ENCODE measurements at places on chromosomes 3 and 15.

DNA sequence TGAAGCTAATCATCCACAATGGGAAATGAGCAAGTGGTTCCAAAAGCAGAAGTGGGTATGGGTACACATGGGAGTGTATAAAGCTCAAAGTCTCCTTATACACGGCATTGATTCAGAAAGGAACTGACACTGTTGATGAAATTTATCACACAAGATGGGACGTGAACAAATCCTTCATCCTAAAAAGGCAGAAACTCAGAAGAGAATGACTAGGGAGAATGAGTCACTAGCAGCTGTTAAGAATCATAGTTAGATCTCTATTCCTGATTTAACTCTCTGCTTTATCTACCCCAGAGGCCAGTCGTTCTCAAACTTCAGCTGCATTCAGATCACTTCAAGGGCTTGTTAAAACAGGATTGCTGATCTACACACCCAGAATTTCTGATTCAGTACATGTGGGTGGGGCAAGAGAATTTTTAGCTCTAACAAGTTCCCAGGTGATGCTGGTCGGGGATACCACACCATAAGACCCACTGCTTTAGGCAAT is 97.7 kb upstream of the PHLDB2 start:
- DNase-seq = peak; percentile 59

DNA sequence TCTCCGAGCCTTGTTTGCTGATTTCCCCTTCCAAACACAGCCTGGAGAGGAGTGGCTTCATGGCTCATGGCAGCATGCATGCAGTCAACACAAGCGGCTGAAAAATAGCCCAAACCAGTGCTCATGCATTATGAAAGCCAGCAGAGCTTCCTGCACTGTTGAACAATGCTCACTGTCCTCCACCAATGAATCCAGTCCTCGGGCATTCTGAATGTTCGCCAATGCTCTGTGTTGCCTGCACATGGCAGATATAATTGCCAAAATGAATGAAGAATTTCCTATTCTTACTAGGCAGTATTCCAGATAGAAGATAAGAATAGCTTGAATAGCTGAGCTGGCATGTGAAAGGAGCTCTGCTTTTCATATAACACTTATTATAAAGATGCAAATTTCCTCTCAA is 252.7 kb downstream of the ROBO1 start:
- DNase-seq = no peak

DNA sequence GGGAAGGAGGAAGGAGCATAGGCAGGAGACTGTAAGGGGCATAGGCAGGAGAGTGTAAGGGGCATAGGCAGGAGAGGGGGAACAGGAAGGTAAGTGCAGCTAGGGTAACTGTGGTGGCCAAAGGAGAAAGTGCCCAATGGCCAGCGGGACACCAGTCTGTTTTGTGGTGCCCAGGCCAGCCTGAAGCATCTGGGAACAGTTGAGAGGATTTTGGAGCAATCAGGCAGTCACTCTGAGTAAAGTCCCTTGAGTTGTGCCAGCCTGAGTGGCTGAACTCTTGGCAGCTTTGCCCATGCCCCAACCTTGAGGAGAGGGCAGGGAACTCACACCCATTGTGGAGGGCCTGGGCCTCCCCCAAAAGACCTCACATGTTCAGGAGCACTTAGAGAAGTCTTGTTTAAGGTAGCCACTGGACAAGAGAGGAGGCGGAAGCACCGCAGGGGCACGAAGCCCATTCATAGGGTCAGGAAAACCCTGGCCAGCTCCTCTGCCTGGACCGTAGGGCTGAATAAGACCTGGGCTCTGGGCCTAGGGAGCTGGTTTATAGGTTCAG is 3.5 kb upstream of the TGM5 start:
- DNase-seq = no peak

DNA sequence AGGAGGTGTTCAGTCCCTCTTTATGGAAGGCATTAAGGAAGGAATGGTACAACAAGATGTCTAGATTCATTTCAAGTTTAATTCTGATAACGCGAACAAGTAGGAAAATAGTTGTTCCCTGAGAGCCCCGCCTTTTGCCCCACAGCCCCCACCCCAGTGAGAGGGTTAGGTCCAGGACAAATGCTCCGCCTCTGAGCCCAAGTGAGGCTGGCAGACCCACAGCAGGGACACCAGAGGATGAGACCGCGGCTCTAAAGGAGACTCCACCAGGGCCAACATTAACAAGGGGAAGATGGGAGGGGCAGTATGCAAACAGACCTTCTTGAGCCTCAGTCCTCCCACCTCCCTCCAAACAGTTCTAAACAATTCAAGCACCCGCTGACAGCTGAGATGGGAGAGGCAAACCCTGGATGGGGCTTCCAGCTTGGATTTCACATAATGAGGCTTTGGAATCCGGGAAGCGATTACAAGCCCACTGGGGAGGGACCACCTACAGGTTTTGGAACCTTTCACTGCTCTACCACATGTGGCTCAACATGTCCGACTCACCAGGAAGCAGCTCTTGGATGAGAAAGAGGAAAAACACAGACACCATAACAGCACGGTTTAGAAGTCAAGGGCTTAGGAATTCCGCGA is 42.9 kb upstream of the IREB2 start:
- DNase-seq = no peak

DNA sequence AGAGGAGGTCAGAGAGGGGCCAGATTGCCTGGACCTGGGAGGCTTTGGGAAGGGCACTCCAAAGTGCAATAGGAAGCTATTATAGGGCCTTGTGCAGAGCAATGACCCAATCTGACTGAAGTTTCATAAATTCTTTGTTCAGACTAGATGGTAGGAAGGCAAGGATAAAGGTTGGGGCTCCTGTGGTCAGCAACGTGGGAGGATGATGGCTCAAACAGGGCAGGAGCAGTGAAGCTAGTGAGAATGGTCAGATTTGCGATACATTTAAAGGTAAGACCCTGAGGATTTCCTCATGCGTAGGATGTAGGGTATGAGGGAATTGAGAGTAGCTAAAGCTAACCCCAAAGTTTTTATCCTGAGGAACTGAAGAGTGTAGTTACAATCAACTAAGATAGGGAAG is 139.0 kb downstream of the USP13 start:
- no peak for DNase-seq

GRCh38 chr3:25655659-25656058 is 9.0 kb downstream of the TOP2B start:
- DNase-seq = no peak

DNA sequence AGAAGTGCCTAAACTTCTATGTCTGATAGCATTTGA is at the start of gene TP63:
Gene TP63, plus strand, starts transcription at position 17 of the 36 bp plus-strand sequence. CDS start 127 bp downstream, outside the sequence.
- DNase-seq = no peak

DNA sequence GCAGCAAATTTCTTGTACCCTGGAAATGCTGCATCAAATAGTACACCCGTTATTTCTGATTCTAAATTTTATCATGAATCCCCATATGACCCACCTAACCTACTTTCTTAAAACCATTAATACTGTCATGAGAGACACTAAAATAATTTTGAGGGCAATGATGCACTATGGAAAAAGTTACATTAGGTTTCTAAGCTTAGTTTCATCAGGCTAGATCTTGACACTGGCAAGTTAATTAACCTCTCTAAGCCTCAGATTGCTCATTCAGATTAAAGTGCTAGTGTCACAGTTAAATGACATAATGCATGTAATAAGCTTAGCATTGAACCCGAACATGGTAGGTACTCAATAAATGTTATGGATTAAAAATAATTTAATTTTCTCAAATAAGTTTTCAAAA is 8.2 kb downstream of the GOLIM4 start:
- no peak for DNase-seq

DNA sequence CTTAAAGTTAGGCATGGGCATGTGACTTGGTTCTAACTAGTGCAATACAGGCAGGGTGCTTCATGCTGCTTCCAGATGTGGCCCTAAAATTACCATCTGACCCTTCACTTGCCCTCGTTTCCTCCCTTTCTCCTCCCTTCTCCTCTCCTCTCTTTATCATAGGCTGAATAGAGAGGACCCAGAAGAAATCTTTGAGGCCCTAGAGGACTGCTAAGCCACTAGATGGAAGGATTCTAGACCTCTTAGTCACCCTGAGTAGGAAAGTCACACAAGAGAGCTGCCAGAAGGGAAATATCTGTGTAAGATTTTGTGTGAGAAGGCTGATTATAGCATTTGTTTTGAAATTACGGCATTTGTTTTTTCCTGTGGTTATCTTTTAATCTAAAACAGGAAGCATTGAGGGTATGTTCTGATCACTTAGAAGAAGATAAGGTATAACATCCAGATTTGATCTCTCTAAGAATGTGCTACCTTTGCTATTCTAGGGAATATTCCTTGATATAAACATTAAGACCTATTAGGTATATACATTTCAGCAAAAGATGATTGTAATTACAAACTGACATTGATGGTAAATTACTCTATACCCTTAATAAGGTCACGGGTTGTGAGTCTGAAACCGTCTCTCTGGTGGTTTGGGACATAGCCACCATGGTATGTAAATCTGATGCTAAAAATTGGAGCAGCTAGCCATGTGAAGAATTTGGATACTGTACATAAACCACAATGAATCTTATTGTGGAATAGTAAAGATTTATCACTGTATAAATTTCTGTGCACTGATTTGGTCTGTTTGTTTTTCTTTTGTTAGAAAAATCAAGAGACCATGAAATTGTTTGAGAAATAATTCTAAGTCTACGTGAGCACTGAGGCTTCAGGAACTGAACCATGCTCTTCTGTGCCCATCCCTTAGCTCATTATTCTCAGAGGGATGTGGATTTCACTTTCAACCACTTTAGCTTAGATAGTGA is 84.1 kb downstream of the TP63 start:
- DNase-seq = peak; percentile 37

- DNase-seq = no peak
These were observed 6.9 kb upstream of the PSMA4 start for GRCh38 chr15:78533331-78533730.

DNA sequence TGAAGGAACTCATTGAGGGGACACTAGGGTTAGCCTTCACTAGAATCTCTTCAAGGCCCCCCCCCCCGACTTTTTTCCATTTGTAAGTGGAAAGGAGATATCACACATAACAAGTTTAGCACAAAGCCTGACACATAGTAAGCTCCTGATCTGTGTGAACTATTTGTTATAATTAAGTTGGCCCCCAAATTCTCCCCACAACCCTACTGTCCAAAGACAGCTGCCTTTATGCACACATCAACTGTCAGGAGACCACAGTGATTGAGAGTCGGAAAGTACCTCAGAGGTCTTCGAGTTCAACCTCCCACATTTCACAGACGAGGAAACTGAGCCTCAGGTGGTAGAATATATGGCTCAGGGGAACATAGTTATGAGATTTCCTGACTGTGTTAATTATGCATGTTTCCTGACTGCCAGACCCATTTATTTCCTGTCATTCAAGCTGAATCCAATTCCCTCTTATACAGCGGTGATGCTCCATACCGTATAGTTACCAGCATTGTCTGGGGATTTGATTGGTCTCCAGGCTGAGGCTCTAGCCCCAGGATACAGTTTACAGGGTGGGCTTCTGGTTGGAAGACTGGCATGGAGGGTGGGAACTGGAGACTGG is 227.4 kb upstream of the CMC1 start:
- no peak for DNase-seq

DNA sequence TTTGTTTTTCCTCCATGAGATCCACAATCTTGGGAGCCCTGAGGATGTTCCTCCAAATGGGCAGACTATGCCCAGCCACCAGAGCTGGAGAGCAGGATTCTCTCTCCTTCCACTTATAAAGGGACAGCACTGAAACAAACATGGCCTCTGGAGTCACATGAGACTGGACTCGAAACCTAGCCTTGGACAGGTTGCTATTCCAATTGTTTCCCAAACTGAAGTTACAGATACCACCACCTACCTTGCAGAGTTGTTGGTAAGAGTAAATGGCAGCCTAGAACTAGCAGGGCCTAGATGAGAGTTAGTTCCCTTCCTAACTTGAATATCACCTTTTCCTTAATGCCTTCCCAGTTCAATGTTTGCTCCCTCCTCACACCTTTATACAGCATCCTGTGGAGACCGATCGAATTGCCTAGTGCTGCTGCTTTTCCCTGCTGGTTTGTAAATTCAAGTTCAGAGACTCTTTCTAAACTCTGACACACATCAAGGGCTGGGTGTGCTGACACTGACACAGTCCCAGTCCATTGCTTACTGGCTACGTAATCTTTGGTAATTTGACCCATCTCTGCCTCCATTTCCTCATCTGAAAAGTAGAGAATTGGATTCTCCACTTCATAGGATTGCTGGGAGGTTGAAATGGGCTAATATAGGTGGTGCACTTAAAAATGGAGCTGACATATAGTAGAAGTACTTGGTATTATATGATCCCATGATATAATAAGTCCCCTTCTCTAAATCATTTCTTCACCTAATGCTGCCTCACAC is 2.6 kb downstream of the IMP3 start:
- no peak for DNase-seq

- no peak for DNase-seq
These were observed 6.0 kb downstream of the PLOD2 start for GRCh38 chr3:146154995-146155394.

GRCh38 chr3:10867384-10867783 is 51.4 kb downstream of the SLC6A11 start:
- DNase-seq = no peak

- DNase-seq = no peak
These were observed 16.4 kb upstream of the RTP2 start for GRCh38 chr3:187718802-187719201.

GRCh38 chr15:72540606-72541237 is 66.6 kb downstream of the ARIH1 start:
- no peak for DNase-seq

DNA sequence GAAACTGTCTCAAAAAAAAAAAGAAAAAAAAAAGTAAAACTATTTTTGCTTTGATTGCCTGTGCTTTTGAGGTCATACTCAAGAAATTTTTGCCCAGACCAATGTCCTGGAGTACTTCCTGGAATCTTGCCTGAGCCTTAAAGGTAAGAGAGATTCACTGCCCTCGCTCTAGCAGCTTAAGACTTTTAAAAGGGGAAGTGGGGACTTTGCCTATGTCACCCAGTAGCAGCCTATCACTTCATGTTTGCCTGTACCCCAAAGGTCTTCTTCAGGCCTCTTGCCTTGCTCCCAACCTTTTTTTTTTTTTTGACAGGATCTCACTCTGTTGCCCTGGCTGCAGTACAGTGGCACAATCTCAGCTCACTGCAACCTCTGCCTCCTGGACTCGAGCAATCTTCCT is 18.9 kb upstream of the GOLGB1 start:
- no peak for DNase-seq

DNA sequence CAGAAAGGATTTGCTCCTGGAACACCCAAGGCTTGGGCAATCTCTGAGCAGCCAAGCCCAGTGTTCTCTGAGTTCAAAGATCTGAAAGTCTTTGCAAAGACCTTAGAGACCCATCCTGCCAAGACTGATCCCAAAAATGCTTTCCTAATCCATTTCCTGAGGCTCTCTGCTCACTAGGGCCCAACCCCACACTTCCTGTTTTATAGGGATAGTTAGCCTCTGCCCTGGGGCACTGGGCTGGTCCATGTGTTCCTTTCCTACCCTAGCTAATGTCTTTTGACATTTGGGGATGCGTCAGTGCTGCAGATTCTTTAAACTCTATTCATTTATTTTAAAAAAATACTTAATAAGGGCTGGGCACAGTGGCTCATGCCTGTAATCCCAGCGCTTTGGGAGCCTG is 372.7 kb downstream of the ROBO2 start:
- DNase-seq = peak; percentile 68

GRCh38 chr3:38565339-38566214 is 69.4 kb downstream of the EXOG start:
- DNase-seq = no peak

Data from amniotic stem cell (primary cell).